Progenitor cell of endocrine pancreas (in vitro differentiated cells): ENCODE measurements at places on chromosomes 5 and 9. TPM values are rescaled to one million over a fixed set of nuclear protein-coding genes. Genes with fewer than 3 reads are reported as not detected.

DNA sequence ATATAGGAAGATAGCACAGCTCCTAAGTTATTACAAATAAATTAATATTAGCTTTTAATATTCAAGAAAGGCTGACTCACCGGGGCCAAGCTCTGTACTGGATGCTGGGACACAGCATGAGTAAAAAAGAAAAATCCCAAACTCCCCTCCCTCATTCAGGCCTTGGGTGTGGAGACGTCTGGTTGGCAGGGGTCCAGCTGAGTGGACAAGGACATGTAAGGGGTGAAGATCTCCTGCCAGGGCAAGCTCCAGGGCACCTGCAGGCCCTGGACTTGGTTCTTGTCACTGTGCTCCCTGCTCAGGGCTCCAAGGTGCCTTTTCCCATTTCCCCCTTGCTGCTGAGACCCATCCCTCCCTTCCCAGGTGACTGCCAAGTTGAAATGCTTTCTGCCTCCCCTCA is 388.5 kb downstream of the ENC1 start:
- H3K36me3 ChIP-seq = no peaks in the 10 kb centered on the region
- DNase-seq = no peak
- H3K4me1 ChIP-seq = peaks cover 8% of the 10 kb centered on the region
- no peak overlapping the region for H3K4me3 ChIP-seq
- peaks cover 4% of the 10 kb centered on the region for H3K27me3 ChIP-seq

The ADAMTS12 gene
- 5.2 and 7.8 TPM in 2 replicates for total RNA-seq

The RPS14 gene
- total RNA-seq = 1,941 and 2,072 TPM in 2 replicates

DNA sequence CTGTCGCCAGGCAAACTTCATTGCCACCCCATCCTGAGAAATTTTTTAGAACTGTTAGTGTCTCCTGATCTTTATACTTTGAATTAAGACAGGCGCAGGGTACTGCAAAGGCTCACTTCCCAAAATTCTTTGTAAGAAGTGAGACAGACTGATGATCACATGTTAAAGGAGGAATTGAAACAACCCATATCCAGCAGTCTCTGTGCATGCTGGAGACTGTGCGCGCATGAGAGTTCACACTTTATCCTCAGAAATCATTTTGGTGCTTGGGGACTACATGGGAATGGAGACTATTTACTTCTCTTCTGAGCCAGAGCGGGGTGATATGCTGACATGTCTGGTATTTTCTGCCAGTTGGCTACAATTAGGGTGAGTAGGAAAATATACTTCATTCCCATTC is 91.2 kb downstream of the ZNF474 start:
- H3K36me3 ChIP-seq = no peaks in the 10 kb centered on the region
- H3K27me3 ChIP-seq = no peaks in the 10 kb centered on the region
- DNase-seq = no peak
- no peak overlapping the region for H3K27ac ChIP-seq
- no peaks in the 10 kb centered on the region for H3K4me1 ChIP-seq
- H3K4me3 ChIP-seq = no peak overlapping the region

The SLC27A4 gene
- 26.4 and 28.3 TPM in 2 replicates for total RNA-seq

DNA sequence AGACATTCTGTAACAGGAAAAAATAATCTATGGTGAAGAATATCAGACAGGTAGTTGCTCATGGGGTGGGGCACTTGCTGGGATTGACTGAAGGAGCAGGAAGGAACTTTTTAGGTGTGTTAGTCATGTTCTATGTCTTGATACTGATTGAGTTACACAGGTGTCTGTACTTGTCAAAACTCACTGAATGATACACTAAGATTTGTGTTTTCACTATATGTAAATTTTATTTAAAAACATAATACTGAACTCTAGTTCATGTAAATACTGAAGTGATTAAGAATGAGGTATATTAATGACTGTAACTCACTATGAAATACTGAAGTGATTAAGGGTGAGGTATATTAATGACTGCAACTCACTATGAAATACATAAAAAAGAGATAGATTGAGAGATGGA is 28.5 kb downstream of the IL6ST start:
- H3K27me3 ChIP-seq = no peaks in the 10 kb centered on the region
- DNase-seq = no peak
- H3K4me3 ChIP-seq = no peak overlapping the region
- H3K4me1 ChIP-seq = no peaks in the 10 kb centered on the region

The PCDHA7 gene
- 4.3 and 4.9 TPM in 2 replicates for total RNA-seq

GRCh38 chr5:6926491-6927038 is 213.3 kb downstream of the TENT4A start:
- H3K36me3 ChIP-seq = peaks cover 1% of the 10 kb centered on the region
- H3K4me3 ChIP-seq = no peak overlapping the region
- H3K27ac ChIP-seq = no peak overlapping the region

The SMC5 gene
- total RNA-seq = 39.6 and 42.8 TPM in 2 replicates

The CNTNAP3B gene
- 7.0 and 7.4 TPM in 2 replicates for total RNA-seq

DNA sequence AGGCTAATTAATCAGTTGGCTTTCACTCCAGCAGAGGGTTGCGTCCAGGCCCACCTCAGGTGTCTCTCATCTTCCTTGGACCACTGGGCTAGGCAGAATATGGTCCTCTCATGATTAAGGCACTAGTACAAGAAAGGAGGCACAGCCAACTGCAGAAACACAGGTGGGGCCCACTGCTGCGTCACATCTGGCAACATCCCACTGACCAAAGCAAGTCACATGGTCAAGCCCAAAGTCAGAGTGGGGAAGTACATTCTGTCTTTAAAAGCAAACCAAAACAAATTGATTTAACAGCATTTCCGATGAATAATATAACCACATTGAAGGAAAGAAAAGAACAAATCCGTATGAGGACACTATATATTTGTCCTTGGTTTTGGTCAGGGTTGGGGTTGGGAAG is 28.0 kb upstream of the UBTD2 start:
- H3K27ac ChIP-seq = no peak overlapping the region
- peaks cover 6% of the 10 kb centered on the region for H3K4me1 ChIP-seq
- no peak overlapping the region for H3K4me3 ChIP-seq
- no peak for DNase-seq

DNA sequence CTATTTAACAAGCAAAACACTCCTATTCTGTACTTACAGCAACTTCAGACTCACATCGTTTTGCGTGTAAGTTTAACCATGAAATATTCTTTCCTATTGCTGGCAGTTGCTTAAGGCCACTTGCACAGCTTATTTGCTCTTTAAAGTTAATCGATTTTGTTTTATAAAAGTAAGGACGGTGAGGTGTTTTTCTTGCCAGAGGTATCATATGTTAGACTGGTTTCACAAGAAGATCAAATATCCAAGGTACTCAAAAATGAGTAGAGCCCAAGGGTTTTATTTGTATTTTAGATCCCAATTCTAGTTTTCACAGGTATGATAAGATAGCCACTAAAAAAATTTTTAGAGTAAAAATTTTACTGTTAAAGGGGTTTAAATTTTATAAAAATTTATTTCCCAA is 16.2 kb downstream of the CLINT1 start:
- no peak overlapping the region for H3K4me3 ChIP-seq
- no peak for DNase-seq
- no peaks in the 10 kb centered on the region for H3K27me3 ChIP-seq
- peaks cover 22% of the 10 kb centered on the region for H3K36me3 ChIP-seq
- H3K4me1 ChIP-seq = peaks cover 10% of the 10 kb centered on the region

- no peak overlapping the region for H3K27ac ChIP-seq
- H3K36me3 ChIP-seq = no peaks in the 10 kb centered on the region
- H3K4me3 ChIP-seq = no peak overlapping the region
- H3K4me1 ChIP-seq = peaks cover 14% of the 10 kb centered on the region
- H3K27me3 ChIP-seq = no peaks in the 10 kb centered on the region
Measured at GRCh38 chr9:72315089-72315509, 49.9 kb downstream of the ZFAND5 start.

DNA sequence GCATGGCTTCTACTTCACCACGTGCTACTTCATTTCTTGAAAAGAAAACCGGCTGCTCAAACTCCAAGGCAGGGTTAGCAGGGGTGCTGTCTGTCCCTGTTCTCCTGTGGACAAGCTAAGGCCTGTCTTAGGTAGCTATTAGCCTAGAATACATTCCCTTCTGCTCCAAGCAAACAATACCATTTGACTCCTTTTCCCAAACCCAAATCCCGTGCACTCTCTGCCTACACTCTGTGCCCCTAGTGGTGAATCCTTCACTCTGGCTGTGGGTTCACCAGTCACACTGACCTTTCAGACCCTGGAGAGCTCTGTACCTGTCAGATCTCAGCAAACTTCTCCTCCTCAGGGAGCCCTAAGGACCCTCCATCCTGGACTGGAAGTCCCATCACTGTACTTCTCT is 211.6 kb downstream of the SLIT3 start:
- H3K27me3 ChIP-seq = no peaks in the 10 kb centered on the region
- DNase-seq = no peak
- no peaks in the 10 kb centered on the region for H3K4me1 ChIP-seq
- H3K4me3 ChIP-seq = no peak overlapping the region
- H3K36me3 ChIP-seq = no peaks in the 10 kb centered on the region
